K562 (cell line): ENCODE measurements at places on chromosomes 16 and 17. TPM values are rescaled to one million over a fixed set of nuclear protein-coding genes. Genes with fewer than 3 reads are reported as not detected.
A peak's percentile ranks its signal among the peaks of the same experiment; 100 is the strongest.

Gene KLHL10
- not detected in 2 replicates for polyA plus RNA-seq

Gene CORO6
- 6.6 and 9.1 TPM in 2 replicates for polyA plus RNA-seq

DNA sequence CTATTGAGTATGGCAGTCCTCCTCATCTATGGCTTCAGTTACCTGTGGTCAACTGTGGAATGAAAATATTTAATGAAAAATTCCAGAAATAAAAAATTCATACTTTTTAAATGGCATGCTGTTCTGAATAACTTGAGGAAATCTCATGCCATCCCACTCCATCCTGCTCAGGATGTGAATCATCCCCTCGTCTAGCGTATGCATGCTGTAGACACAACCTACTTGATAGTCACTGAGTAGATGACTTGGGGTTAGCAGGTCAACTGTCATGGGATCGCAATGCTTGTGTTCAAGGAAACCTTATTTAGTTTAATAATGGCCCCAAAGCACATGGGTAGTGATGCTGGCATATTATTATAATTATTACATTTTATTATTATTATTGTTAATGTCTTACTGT is 4.8 kb upstream of the VAC14 start:
- no peak for DNase-seq

- DNase-seq, result peak; percentile 29
Observed at GRCh38 chr16:70715055-70715858, 29.4 kb upstream of the MTSS2 start.
